ENCODE measurements at places on chromosomes 7 and 10.

GRCh38 chr10:11448545-11449244, 162.8 kb downstream of the USP6NL start:
- no peak overlapping the region for H3K27ac ChIP-seq
- H3K4me3 ChIP-seq, result no peak overlapping the region
- H3K27me3 ChIP-seq, result no peaks in the 10 kb centered on the region
- DNase-seq, result no peak
- no peaks in the 10 kb centered on the region for H3K36me3 ChIP-seq

- DNase-seq, result no peak
- no peaks in the 10 kb centered on the region for H3K36me3 ChIP-seq
- no peaks in the 10 kb centered on the region for H3K27me3 ChIP-seq
- no peaks in the 10 kb centered on the region for H3K4me1 ChIP-seq
Measured at GRCh38 chr10:88457660-88458059, 125.5 kb downstream of the RNLS start.

DNA sequence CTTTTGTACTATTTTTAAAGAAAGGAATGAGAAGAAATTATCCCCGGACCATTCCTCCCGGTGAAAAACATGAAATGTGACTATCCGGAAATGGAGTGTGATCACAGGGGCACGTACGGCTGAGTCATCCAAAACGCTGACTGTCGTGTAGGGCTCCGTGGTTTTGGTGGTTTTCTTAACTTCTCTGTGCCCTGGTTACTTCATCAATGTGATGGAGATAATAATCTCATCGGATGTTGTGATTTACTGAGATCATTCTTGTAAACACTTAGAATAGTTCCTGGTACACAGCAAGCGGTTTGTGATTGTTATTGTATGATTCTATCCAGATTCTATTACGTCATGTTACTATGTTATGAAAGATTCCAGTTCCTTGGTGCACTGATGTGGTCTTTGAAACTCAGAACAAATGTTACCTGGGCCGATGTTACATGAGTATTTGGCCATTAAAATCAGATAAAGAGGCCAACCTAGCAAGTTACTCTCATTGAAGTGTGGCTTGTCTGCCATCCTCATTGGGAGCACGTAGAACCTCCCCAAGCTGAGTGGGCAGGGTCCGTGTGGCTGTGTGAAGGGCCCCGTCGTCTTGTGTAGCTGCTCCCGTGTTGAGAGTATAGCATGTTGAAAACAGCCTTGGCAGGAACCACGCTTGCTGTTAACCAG, 99.5 kb downstream of the CAMK1D start:
- H3K4me3 ChIP-seq, result no peak overlapping the region
- no peaks in the 10 kb centered on the region for H3K36me3 ChIP-seq
- H3K4me1 ChIP-seq, result peaks cover 1% of the 10 kb centered on the region
- H3K27ac ChIP-seq, result no peak overlapping the region
- DNase-seq, result no peak
- no peaks in the 10 kb centered on the region for H3K27me3 ChIP-seq

GRCh38 chr10:21849607-21850006, 153.9 kb downstream of the DNAJC1 start:
- no peaks in the 10 kb centered on the region for H3K4me1 ChIP-seq
- no peak overlapping the region for H3K4me3 ChIP-seq
- no peak overlapping the region for H3K27ac ChIP-seq
- DNase-seq, result no peak

GRCh38 chr7:41889040-41889439, 186.2 kb upstream of the INHBA start:
- no peak for DNase-seq
- H3K27ac ChIP-seq, result no peak overlapping the region
- H3K36me3 ChIP-seq, result no peaks in the 10 kb centered on the region

DNA sequence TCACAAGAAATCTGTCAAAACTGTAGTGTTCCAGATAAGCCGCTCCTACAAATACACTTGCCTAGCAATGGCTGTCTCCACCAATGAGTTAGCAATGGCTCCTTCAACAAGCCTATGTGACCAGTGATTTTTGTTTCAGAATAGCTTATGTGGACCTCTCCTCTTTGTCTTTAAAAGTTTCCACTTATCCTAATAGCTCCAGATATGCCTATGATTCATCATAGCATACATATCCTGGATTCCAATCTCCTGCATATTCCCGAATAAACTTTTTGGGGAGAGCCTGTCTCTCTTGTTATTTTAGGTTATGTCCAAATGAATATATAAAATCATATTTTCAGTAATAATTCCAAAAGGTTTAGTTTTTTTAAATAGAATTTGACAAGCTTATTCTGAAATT, 510.6 kb downstream of the ARL4A start:
- no peak overlapping the region for H3K4me3 ChIP-seq
- no peaks in the 10 kb centered on the region for H3K4me1 ChIP-seq
- DNase-seq, result no peak
- H3K27me3 ChIP-seq, result no peaks in the 10 kb centered on the region
- H3K36me3 ChIP-seq, result no peaks in the 10 kb centered on the region

DNA sequence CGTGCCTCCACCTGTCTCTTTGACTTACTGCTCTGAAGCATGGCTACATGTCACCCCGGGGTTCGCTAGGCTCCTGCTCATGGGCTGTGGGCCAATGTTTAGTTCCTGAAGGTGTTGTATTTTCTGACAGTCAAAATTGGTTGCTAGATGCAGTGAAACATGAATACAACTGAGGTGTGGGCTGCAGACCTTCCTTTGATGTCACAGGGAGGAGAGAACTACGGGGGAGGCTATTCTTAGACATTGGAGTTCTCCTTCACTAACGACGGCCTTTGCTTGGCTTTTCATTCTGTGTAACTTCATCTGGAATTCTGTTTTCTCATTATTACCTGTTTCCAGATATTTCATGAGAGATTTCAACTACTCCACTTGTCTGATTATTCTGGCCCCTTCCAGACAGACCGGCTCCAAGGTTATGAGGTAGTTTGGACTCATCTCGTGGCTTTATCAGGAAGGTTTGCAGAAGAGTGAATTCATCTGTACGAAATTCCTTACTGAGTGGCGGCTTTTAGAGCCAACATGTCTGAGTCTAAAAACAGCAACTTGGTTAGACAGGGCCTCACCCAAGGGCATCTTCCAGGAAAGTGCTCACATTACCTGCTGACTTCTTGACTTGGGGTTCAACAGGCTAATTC, 774.7 kb downstream of the SUGCT start:
- no peak overlapping the region for H3K4me3 ChIP-seq
- H3K27me3 ChIP-seq, result no peaks in the 10 kb centered on the region
- H3K4me1 ChIP-seq, result peaks cover 2% of the 10 kb centered on the region
- H3K36me3 ChIP-seq, result no peaks in the 10 kb centered on the region
